Neural cell (in vitro differentiated cells): ENCODE measurements at places on chromosomes 5 and 9. TPM values are rescaled to one million over a fixed set of nuclear protein-coding genes. Genes with fewer than 3 reads are reported as not detected.

Gene FOXD1
- polyA plus RNA-seq: not detected in 2 replicates

Gene SCGB3A2
- polyA plus RNA-seq: not detected in 2 replicates

Gene WNK2
- 37.1 and 38.3 TPM in 2 replicates for polyA plus RNA-seq

Gene BTNL3
- polyA plus RNA-seq: not detected in 2 replicates

Gene CCDC180
- polyA plus RNA-seq: 5.7 and 5.8 TPM in 2 replicates

Gene TMEM174
- polyA plus RNA-seq: not detected in 2 replicates

Gene PCDHGB3
- polyA plus RNA-seq: not detected in 2 replicates

Gene PCDHGA8
- polyA plus RNA-seq: 0.19 and 0.38 TPM in 2 replicates

Gene INSL4
- polyA plus RNA-seq: not detected in 2 replicates

Gene WDR31
- polyA plus RNA-seq: 0.59 and 0.84 TPM in 2 replicates

Gene TPD52L3
- not detected in 2 replicates for polyA plus RNA-seq

Gene PCDHGA12
- polyA plus RNA-seq: 0.11 and 0.56 TPM in 2 replicates

Gene KIF24
- polyA plus RNA-seq: 0.19 and 0.36 TPM in 2 replicates

Gene SPINK1
- polyA plus RNA-seq: not detected in 2 replicates

Gene TXNDC8
- not detected in 2 replicates for polyA plus RNA-seq

Gene PRDM9
- polyA plus RNA-seq: not detected in 2 replicates

Gene TEK
- polyA plus RNA-seq: 0.83 TPM in 1 of 2 replicates, not detected in the other

Gene PCDHA11
- 5.3 and 7.3 TPM in 2 replicates for polyA plus RNA-seq

Gene NMUR2
- polyA plus RNA-seq: not detected in 2 replicates

Gene PCDHAC1
- polyA plus RNA-seq: 2.4 and 3.3 TPM in 2 replicates

Gene NEUROG1
- not detected in 2 replicates for polyA plus RNA-seq

Gene ARHGEF28
- polyA plus RNA-seq: not detected in 2 replicates

Gene KIAA0825
- 5.1 and 5.3 TPM in 2 replicates for polyA plus RNA-seq

Gene SOHLH1
- not detected in 2 replicates for polyA plus RNA-seq

Gene ARL14EPL
- polyA plus RNA-seq: 0.24 TPM in 1 of 2 replicates, not detected in the other

Gene SPATA6L
- 0.58 and 0.89 TPM in 2 replicates for polyA plus RNA-seq

Gene LCN9
- polyA plus RNA-seq: 2.5 and 6.5 TPM in 2 replicates

Gene GNG10
- 66.1 and 69.6 TPM in 2 replicates for polyA plus RNA-seq

Gene IL13
- polyA plus RNA-seq: 0.25 TPM in 1 of 2 replicates, not detected in the other

Gene OR4F3
- not detected in 2 replicates for polyA plus RNA-seq
